Stimulated activated memory B cell treated with anti-CD40 and anti-IgM and Interleukin-4, amounts not matched to agents 10 μg/mL and 1 μg/mL and 100 μg/mL, for 72 hours (primary cell): ENCODE measurements at places on chromosomes 13 and 19.

- no peak for ATAC-seq
These were observed 113.8 kb downstream of the TBC1D4 start for GRCh38 chr13:75368167-75368566.

DNA sequence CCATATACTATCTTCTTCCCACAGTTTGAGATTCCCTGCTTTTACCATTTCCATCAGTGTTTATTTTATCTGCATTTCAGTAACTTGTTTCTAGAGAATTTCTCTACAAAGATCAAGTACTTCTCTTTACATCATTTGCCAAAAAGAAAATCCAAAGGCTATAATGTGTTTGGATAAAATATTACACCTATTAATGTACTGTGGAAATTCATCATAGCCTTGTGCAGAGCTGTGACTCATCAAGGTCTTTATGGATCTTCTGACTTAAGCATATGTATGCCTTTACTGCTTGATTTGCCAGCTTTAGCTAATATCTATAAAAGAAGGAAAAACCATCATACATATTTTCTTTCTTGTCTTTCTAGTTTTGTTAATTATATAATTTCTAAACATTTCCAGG lies 9.6 kb upstream of the HTR2A start:
- ATAC-seq = no peak

GRCh38 chr13:35107535-35107934 lies 165.5 kb downstream of the NBEA start:
- no peak for ATAC-seq

DNA sequence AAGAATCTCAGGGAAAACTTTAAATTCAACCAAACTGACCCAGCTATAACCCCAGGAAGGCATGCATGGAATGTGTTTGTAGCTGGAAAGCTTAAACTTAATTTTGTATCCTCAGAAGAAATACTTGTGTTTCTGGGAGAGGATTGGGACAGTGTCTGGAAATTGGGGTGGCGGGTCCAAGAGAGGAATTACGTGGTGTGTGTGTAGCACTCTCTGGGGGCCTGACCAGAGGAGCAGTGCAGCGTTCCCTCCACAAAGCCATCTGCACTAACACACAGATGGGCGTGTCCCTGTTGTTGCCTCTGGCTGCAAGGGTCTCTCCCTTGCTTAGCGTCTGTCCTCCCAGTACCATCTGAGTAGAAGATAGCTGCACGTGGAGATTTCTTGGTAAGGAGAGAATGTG lies 6.4 kb downstream of the GARRE1 start:
- no peak for ATAC-seq

DNA sequence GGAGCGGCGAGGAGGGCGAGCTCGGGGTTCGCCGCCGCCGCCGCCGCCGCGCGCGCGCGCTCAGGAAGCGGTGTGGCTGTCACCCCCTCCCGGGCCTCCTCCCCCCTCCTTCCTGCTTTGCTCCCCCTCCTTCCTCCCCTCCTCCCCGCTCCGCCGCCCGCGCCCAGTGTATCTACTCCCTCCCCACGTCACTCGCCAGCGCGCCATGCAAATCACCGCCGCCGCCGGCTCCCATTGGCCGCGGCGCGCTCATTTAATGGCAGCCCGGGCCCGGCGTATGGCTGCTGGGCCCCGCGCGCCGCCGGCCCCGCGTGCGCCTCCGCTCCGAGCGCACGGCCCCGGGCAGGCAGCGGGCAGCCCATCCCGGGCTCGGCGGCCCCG lies 335 bp upstream of the SOX1 start:
- peak; percentile 31 for ATAC-seq

DNA sequence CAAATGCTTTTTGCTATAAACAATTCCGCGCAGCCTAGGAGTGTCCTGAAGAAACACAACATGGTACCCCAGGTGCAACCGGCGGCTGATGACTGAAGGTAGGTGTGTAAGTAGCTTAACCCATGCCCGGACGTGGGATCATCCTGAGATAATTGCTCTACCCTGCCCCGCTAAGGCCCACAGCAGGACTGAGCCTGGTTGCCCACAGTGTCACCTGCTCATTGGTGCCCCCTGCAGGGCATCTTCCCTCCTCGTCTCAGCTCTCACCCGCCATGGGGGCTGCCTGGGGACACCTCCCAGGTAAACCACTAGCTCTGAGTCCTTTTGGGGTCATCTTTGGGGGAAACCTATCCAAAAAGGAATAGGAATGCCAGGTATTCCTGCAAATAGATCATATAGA lies 22.3 kb downstream of the TMEM161A start:
- no peak for ATAC-seq

GRCh38 chr19:15776991-15777970 lies 10.2 kb upstream of the OR10H5 start:
- no peak for ATAC-seq

DNA sequence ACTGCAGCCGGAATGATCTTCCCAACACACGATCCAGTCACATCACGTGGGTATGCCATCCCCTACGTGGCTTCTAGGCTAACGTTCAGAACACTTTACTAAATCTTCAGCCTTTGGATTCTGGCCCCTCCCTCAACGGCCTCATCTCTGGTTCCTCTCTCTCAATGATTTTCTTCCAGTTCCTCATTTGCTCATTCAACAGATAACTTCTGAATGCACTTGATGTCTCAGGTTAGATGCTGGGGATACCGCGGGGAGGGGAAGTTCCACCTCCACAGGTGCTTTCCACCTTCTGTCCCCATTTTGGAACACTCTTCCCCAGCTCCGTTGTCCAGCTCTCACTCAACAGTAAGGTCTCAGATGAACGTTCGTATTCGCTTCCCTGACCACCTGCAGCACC lies 66.1 kb downstream of the ATP7B start:
- ATAC-seq = peak; percentile 90

DNA sequence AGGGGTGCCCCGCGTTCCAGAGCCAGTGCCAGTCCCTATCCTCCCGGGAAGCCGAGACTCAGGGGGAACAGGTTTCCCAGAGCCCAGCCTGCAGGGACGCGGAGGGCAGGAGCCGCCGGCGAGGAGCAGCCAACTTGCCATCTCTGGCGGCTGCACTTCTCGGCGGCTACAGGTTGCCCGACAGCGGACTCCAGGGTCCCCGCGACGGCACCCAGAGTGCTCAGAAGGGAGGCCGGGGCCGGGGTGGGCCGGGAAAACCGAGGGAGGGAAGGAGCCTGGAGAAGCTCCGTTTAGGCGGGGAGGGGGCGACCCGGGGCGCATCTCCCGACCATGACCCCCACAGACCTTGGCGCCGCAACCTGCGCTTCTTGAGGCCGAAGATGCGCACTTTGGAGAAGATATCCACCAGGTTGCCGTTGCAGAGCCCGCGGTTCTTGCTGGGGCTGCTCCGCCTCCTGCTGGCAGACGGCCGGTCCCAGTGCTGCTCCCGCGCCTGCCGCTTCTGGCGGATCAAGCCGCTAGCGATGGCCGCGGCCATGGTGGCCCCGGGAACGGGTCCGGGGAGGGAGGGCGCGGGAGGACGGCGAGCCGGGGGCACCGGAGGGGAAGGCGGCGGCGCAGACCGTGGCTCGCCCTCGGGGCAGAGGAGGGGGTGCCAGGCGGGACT lies 463.8 kb downstream of the ITGBL1 start:
- ATAC-seq = peak; percentile 31

- ATAC-seq = no peak
These were observed 1.3 kb upstream of the CNOT3 start for GRCh38 chr19:54136086-54136863.

GRCh38 chr19:41408256-41408655 lies 10.6 kb downstream of the BCKDHA start:
- ATAC-seq = no peak

DNA sequence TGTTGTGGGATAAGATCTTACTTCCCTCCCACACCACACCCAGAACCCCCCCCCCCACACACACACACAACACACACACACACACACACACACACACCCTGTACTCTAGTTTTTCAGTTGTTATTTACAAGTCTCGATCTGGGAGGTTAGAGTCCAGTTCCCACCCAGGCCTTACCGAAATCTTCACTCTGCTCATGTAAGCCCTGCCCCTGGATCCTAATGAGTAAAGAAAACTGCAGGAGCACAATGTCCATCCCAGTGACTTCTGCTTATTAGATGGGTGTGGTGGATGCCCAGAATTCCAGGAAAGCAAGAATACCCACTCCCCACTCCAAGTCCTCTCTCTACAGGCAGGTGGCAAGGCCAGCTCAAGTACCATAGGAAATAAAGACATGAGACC lies 23.0 kb downstream of the STARD13 start:
- no peak for ATAC-seq

GRCh38 chr13:106153041-106153440 lies 382.4 kb downstream of the EFNB2 start:
- no peak for ATAC-seq

DNA sequence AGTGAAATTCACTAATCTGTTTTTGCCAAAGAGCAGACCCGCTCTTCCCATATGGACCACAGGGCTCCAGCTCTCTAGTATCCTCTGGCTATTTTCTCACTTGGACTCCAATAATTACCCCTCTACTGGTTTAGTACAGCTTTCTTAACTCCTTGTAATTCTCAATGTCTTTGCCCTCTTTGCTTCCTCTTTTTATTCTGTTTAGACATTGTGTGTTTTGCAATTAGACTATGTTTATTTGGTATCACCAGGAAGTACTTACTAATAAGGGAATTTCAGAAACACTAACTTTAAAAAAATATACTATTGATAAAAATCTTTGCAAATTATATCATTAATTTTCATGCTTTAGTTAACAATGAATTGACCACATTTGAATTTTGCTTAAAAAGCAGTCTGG lies 111.6 kb upstream of the OBI1 start:
- no peak for ATAC-seq

GRCh38 chr13:95180513-95181245 lies 120.6 kb downstream of the ABCC4 start:
- ATAC-seq = no peak
